Upper lobe of right lung (tissue), 1 donor: ENCODE measurements at places on chromosomes 7 and 10. TPM values are rescaled to one million over a fixed set of nuclear protein-coding genes. Genes with fewer than 3 reads are reported as not detected.

The TRIM50 gene
- total RNA-seq, result 0.20 TPM

- H3K4me1 ChIP-seq, result peaks cover 17% of the 10 kb centered on the region
- DNase-seq, result no peak
- no peaks in the 10 kb centered on the region for H3K36me3 ChIP-seq
- peak overlapping the region; percentile 85 for H3K4me3 ChIP-seq
- H3K27me3 ChIP-seq, result no peaks in the 10 kb centered on the region
Observed at GRCh38 chr7:93232673-93233018, 480 bp downstream of the VPS50 start.

The RPEL1 gene
- not detected for total RNA-seq

- no peaks in the 10 kb centered on the region for H3K36me3 ChIP-seq
- no peaks in the 10 kb centered on the region for H3K27me3 ChIP-seq
- peaks cover 25% of the 10 kb centered on the region for H3K4me1 ChIP-seq
- peak overlapping the region; percentile 77 for H3K27ac ChIP-seq
- no peak overlapping the region for H3K4me3 ChIP-seq
Observed at GRCh38 chr10:90929179-90929578, 8.3 kb upstream of the ANKRD1 start.

The MACC1 gene
- total RNA-seq, result 22.1 TPM
